ENCODE measurements at places on chromosomes 13 and 19.

GRCh38 chr19:3716147-3716668 is 8.0 kb downstream of the TJP3 start:
- no peak for DNase-seq

DNA sequence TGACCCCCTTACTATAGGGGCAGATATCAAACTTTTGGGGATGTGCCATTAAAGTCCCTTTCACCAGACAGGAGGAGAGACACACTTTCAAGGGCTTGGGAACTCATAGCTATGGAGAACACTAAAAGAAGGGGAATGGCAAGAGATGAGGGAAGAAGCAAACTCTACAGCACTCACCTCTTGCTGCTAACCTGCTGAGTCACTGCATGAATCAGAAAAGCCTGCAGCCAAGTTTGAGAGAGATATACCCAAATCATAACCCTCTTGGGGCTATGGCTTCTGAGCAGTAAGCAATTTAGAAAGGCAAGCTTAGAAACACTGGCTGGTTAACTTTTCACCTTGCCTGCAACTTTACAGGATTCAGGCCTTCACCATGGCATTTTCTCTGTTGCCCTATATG is 1028.0 kb downstream of the UQCRFS1 start:
- no peak for DNase-seq

DNA sequence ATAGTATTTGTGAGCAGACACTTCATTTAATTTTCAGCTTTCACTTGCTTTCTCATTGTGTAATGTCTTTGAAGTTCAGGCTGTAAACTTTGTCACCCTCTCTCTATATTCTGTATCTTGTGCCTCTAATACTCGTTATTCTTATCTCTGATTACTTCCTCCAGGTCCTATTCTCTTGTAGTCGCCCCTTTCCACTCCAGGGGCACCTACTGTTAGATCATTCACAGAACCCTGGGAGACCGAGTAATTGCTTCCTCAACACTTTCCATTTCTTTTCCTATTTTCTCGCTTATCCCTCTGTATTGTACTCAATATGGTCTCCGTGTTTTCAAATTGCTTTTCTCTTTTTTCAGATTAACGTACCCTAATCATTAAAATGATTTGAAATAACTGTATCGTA is 93.9 kb upstream of the TDRD3 start:
- DNase-seq = no peak

DNA sequence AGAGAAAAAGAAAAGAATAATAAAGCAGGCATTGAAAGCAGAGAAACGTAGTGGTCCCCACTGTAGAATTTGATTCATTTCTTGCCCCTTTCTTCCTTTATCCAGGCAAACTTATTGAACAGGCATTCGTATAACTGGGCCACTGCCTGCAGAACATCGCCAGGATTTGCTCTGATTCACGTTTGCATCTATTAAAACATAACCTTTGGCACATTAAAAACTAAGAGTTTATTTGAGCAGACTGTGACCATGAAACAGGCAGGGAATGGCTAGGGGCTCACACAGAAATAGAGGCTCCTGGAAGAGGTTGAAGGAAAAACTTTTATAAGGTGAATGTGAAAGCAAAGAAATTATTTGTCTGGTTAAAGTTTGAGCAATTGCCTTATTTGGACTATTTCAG is 12.5 kb upstream of the SUPT20H start:
- DNase-seq = no peak

- DNase-seq = no peak
These were observed 188.9 kb downstream of the KCTD12 start for GRCh38 chr13:76697288-76697687.

DNA sequence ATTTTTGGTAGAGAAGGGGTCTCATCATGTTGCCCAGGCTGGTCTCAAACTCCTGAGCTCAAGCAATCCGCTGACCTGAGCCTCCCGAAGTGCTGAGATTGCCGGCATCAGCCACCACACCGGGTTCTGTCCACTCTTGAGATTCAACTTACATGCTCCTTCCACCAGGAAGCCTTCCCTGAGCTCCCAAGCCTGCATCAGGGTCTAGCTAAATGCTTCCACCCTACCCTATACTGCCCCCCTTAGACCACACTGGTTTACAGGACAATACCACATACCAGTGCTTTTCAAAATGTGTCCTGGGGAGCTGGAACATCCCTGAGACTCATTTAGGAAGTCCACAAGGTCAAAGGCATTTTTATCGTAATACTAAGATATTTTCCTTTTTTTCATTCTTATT is 15.1 kb upstream of the CACNG8 start:
- DNase-seq = no peak

GRCh38 chr19:1252221-1252820 is 3.9 kb downstream of the MIDN start:
- DNase-seq = no peak

GRCh38 chr19:16418597-16418962 is 53.2 kb downstream of the EPS15L1 start:
- DNase-seq = no peak

- no peak for DNase-seq
These were observed 70.1 kb downstream of the TDRD3 start for GRCh38 chr13:60467098-60467497.

GRCh38 chr19:3269916-3270671 is 45.6 kb downstream of the CELF5 start:
- no peak for DNase-seq

- DNase-seq = no peak
These were observed 11.9 kb upstream of the NOTCH3 start for GRCh38 chr19:15212711-15213110.

DNA sequence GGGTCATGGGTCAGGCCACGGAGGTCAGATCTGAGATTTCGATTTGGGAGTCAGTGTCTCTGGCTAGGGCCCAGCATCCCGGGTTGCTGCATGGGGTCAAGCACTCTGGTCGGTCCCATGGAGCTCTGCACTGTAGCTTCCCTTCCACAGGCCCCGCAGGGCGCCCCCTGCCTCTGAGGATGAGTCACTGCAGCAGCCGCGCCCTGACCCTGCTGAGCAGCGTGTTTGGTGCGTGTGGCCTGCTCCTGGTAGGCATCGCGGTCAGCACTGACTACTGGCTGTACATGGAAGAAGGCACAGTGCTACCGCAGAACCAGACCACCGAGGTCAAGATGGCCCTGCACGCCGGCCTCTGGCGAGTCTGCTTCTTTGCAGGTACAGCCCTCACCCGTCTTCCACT is 3.6 kb downstream of the CACNG7 start:
- DNase-seq = no peak

GRCh38 chr13:23506071-23506806 is 64.0 kb upstream of the TNFRSF19 start:
- DNase-seq = no peak

DNA sequence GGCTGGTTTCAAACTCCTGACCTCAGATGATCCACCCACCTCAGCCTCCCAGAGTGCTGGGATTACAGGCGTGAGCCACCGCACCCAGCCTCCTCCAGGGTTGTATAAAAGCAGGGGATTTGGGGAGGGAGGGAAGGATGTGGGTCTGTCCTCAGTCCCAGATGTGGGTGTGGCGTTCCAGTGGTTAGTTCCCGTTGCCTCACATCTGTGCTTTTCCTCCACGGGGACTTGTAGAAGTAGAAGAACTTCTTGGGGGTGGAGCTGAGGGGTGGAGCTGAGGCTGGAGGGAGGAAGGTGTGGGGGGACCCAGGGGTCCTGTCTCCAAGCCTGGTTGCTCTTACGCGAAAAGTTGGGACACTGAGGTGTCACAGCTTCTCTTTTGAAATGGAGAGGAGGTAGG is 514 bp upstream of the MCEMP1 start:
- DNase-seq = no peak

- no peak for DNase-seq
These were observed 20.3 kb upstream of the WDR88 start for GRCh38 chr19:33111587-33111986.

GRCh38 chr13:30147421-30147820 is 159.9 kb downstream of the KATNAL1 start:
- DNase-seq = no peak

GRCh38 chr13:50598338-50598737 is 245.2 kb downstream of the DLEU7 start:
- DNase-seq = no peak

- no peak for DNase-seq
These were observed 1284.3 kb downstream of the OLFM4 start for GRCh38 chr13:54312885-54313284.

- DNase-seq = no peak
These were observed 12.1 kb upstream of the DACH1 start for GRCh38 chr13:71879129-71879535.

- no peak for DNase-seq
These were observed 1.2 kb downstream of the TPGS1 start for GRCh38 chr19:508204-509150.

- no peak for DNase-seq
These were observed 150.7 kb downstream of the ABCC4 start for GRCh38 chr13:95150555-95150954.

GRCh38 chr13:43113603-43114002 is 90.2 kb downstream of the DNAJC15 start:
- no peak for DNase-seq
